A549 treated with CpdA at 1 μM for 4 hours (cell line): ENCODE measurements at places on chromosomes 4 and X. TPM values are rescaled to one million over a fixed set of nuclear protein-coding genes. Genes with fewer than 3 reads are reported as not detected.

The TAF1 gene
- 13.5 to 22.2 TPM (median 16.1 TPM) in 5 replicates for total RNA-seq

The UGT2A1 gene
- total RNA-seq = not detected in 5 replicates

The VSIG4 gene
- not detected in 5 replicates for total RNA-seq

The UGT2B10 gene
- 0.07 to 0.09 TPM in 2 of 5 replicates, not detected in the others for total RNA-seq

The RIBC1 gene
- total RNA-seq = 0.65 to 0.88 TPM (median 0.85 TPM) in 5 replicates

The CBLL2 gene
- not detected in 5 replicates for total RNA-seq

The LRAT gene
- total RNA-seq = not detected in 5 replicates

The SPINK2 gene
- not detected in 5 replicates for total RNA-seq

The EGF gene
- total RNA-seq = 0.13 to 1.9 TPM (median 0.42 TPM) in 5 replicates

The SOX3 gene
- total RNA-seq = not detected in 5 replicates

The CLDN22 gene
- total RNA-seq = not detected in 5 replicates

The NEK1 gene
- total RNA-seq = 2.3 to 4.3 TPM (median 2.8 TPM) in 5 replicates

The AMOT gene
- total RNA-seq = 0.02 to 0.54 TPM (median 0.07 TPM) in 3 of 5 replicates, not detected in the others

The VGLL1 gene
- total RNA-seq = not detected in 5 replicates

The VCX2 gene
- total RNA-seq = not detected in 5 replicates

The FAM149A gene
- total RNA-seq = 1.1 to 2.0 TPM (median 1.8 TPM) in 5 replicates

The WDR17 gene
- total RNA-seq = 1.2 to 3.3 TPM (median 1.8 TPM) in 5 replicates

The MEPE gene
- total RNA-seq = not detected in 5 replicates

The HS3ST1 gene
- total RNA-seq = 0.12 to 1.1 TPM (median 0.16 TPM) in 5 replicates

The XG gene
- total RNA-seq = not detected in 5 replicates

The MAGEC1 gene
- 0.01 to 0.10 TPM (median 0.05 TPM) in 4 of 5 replicates, not detected in the other for total RNA-seq

The NWD2 gene
- total RNA-seq = not detected in 5 replicates

The UPF3B gene
- total RNA-seq = 19.2 to 29.1 TPM (median 21.3 TPM) in 5 replicates

The FAAH2 gene
- 0.07 to 0.23 TPM (median 0.12 TPM) in 3 of 5 replicates, not detected in the others for total RNA-seq

The USP17L5 gene
- not detected in 5 replicates for total RNA-seq
